ENCODE measurements at places on chromosomes 12 and 14.

GRCh38 chr12:3882896-3883564 is 9.8 kb upstream of the PARP11 start:
- DNase-seq = peak; percentile 50

DNA sequence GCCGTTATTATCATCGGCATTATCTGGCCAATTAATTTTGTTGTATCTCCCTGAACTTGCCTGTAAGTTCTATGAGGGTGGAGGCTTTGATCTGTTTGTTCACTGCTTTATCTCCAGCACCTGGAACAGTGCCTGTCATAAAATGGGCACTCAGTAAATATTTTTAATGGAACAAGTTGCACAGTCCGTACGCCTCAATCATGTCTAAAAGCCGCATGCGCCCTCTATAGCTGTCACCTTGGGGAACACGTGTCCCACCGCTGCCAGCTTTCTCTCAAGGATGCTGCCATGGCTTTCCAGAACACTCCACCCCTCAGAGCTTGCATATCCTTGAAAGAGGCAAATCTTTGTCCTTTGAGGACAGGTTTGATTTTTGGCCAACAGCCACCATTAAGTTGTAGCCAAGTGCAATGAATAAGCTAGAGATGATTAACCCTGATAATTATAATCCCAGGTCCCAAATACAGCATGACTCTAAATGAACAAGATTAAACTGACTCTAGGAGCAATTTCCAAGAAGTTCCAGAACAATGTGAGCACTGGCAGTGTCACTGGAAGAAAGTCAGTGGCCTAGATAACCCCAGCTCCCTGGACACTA is 55.1 kb downstream of the ERH start:
- no peak for DNase-seq

DNA sequence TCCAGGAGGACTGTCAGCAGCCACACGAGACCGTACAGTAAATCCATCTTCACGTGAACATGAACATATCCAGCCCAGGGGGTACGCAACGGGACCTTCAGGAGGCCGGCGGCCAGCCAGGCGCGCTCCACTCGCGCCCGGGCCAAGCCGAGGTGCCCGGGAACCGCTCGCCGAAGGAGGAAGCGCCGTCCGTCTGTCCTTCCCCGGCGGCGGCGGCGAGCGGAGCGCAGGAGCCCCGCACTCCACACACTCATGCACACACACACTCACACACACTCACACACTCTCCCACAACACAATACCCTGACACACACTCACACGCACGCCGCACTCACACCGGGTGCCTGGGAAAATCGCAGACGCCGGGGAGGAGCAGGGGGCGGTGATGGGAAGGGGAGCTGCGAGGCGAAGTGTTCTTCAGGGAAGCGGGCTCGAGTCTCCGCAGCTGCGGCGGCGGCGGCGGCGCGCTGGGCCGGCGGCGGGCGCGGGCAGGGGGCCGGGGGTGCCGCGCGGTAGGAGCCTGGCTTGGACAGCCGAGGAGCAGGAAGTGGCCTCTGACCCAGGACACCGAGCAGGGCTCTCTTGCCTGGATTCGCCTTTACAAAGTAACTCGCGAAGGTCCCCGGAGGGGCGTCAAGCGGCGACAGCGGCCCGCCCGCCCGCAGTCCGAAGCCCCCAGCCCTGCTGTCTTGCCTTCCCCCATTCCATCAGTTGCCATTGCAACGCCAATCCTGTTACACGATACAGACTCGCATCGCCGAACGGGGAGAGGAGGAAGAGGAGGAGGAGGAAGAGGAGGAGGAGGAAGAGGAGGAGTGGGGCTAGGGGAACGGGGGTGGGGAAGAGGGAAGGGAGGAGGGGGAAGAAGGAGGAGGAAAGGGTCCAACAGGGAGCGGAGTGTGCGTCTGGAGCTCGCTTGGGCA is 601 bp downstream of the MDGA2 start:
- peak; percentile 40 for DNase-seq

GRCh38 chr12:84512751-84513150 is 399.8 kb downstream of the SLC6A15 start:
- no peak for DNase-seq

DNA sequence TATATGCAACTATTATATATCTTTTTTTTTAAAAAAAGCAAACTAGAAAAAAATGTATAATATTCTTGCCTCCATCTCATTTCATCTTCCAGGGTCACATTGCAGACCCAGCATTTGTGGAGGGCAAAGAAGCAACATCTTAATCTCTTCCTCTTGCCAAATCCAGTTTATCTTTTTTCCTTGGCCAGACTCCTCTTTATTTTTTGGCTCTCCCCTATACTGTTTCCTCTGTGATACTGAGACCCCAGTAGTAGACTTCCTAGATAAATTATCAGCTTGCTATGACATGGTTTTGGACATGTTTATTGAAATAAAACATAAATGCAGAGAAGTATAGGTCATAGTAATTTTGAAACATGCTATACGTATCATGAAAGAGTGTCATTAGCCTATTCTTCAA is 303.8 kb upstream of the DDHD1 start:
- DNase-seq = no peak

- no peak for DNase-seq
Measured at GRCh38 chr14:85313560-85314207, 216.3 kb upstream of the FLRT2 start.

DNA sequence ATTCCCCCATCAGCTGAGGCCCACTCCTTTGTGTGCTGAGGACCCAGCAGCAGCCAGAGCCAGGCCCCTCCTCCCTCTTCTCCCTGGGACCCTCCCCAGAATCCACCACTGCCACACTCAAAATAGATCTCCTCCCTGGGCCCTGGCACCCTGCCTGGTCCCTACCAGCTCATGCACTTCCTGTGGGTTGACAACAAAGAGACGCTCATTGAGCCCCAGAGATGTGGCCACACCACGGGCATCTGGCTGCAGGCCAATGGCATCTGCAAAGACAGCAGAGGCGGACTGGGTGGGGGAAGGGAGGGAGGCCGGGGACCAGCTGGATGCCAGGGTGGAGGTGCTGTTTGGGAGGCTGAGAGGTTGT is 16.0 kb upstream of the ENDOU start:
- peak; percentile 87 for DNase-seq

DNA sequence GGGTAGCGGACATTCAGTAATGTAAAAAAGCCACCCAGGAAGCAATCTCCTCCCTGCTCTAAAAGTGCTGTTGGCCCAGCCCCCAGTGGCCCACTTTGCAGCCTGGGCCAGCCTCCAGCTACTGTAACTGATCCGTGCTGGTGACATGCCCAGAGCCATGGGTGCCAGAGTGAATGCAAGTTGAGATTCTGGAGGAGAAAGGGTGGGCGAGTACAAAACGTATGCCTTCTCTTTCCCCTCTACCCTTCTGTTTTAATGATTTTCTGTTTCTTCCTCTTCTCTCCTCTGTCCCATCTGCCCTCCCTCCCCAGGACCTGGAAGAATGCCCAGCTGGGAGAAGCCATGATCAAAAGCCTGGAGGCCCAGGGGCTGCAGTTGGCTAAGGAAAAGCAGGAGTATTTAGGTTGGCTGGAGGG is 16.9 kb downstream of the PLEKHD1 start:
- no peak for DNase-seq

DNA sequence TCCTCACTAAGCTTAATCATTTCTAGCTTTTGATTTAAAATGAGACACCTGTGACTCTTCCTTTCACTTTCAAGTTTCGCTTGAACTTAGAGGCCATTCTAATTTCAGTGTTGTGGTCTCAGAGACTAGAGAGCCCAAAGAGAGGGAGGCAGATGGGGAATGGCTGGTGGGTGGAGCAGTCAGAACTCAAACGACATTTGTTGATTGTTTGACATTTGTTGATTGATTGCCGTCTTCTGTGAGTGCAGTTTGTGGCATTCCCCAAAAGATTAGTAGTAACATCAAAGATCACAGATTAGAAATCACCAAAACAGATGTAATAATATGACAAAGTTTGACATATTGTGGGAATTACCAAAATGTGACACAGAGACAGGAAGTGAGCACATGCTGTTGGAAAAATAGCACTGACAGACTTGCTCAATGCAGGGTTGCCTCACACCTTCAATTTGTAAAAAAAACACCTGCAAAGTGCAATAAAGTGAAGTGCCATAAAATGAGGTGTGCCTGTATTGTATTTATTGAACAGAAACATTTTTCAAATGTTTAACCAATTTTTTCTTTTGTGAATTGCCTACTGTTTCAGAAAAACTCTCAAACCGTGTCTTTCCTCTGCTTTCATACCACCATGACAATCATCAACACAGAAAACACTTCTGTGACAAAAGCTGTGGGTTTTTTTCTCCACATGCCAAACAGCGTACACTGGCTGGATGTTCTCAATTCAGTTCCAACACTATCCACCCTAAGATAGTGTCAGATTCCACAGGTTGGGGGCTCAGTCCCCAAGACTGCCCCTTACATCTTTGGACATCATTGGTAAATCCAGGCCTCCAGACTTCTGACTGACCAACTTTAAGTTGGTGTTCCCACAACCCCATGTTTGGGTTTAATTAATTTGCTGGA is 376.3 kb upstream of the RGS6 start:
- no peak for DNase-seq

GRCh38 chr12:130639476-130640424 is 76.3 kb downstream of the RIMBP2 start:
- no peak for DNase-seq

GRCh38 chr12:120490833-120491512 is 4.9 kb upstream of the DYNLL1 start:
- no peak for DNase-seq

DNA sequence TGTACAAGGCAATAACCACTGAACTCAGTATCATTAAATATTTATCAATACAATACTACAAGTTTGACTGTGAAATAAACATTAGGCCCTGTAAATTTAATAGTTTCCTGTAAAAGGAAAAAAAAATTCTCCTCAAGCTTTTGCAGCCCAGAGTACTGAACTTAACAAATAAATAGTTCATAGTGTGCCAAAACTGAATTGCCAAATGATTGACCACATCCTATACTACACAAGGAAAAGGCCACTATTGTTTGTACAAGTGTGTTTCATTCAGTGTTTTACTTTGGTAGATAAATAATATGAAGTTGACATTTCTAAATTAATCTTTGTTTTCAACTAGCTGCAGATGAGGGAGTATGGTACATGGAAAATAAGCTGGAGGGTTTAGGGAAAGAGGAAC is 379.6 kb downstream of the FLRT2 start:
- DNase-seq = peak; percentile 79

DNA sequence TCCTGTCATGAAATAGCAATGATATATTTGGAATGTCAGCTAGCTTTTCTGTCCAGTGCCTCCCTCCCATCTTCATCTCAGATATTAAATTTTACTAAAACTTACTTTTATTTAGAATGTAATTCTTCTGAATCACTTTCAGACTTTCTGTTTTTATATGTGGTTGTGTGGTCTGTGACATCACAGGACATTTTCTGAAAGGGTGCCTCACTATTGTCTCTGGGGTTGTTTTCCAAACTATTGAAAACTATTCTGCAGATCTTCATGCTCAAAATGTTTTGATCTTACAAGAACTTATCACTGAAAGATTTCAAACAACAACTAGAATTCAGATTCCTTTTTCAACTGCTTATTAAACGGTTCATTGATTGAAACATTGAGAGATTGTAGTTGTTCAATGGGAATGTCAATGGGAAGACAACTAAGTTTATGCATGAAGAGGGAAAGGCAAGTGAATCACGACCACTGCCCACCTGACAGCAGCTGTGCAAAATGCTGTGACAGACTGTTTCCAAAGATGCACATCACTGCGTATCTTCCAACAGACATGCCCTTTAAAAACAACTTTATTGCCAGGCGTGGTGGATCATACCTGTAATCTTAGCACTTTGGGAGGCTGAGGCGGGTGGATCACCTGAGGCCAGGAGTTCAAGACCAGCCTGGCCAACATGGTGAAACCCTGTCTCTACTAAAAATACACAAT is 51.3 kb downstream of the KLRG1 start:
- no peak for DNase-seq

DNA sequence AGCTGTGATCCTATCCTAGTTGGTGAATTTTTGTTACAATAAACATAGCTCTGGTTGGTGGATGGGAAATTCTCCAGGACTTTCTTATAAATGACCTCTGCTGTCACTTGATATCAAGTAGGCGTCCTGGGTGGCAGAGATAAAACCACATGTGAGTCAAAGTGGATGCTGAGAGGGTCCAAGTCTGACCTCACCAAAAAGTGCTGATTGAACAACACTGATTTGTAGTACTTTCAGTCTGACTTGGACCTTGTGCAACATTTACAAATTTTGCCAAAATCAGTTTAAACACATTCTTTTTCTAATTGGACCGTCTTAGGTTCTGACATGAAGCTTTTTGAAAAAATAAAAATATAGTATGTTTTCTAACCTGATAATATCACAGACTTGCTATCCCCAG is 585.6 kb downstream of the GALC start:
- no peak for DNase-seq

DNA sequence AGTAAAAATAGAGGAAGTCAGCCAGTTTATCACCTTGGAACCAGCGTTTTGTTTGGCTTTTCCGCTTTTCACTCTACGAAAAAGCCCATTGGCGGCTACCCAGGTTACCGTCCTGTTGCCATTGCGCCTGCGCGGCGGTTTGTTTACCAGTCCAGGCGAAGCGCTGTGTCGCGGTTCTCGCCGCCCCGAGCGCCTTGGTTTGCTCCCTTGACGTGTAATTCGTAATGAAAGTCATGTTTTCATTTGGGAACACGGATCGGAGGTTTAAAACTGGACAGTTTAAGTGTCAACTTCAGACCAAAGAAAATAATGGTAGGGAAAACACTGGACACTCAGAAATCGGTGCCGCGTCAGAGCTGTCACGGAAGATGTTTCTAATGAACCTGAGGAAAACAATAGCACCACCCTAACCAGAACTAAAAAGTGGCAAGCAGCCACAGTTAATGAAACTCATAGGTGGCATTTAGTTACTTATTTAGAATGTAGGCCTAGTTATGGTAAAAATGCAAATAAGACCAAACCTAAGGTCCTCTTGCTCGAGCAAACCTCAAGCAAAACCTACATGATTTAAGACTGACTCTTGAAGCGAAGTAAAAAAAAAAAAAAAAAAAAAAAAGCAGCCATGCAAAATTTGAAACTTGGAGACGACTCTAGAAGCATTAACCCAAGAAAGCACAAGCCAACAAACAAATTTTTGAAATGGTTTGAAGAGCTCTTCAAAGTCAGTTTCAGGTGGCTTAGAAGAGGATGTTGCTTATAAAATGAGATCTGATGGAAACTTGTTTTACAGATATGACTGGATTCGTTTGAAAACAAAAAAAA is 790 bp upstream of the GPR19 start:
- DNase-seq = peak; percentile 89

GRCh38 chr14:77039285-77040058 is 11.0 kb upstream of the IRF2BPL start:
- no peak for DNase-seq

- DNase-seq = no peak
Measured at GRCh38 chr14:63705561-63706070, 22.2 kb downstream of the SGPP1 start.
